ENCODE measurements at places on chromosomes 12 and 14. TPM values are rescaled to one million over a fixed set of nuclear protein-coding genes. Genes with fewer than 3 reads are reported as not detected.

The ABCB9 gene
- total RNA-seq = 4.6 TPM

DNA sequence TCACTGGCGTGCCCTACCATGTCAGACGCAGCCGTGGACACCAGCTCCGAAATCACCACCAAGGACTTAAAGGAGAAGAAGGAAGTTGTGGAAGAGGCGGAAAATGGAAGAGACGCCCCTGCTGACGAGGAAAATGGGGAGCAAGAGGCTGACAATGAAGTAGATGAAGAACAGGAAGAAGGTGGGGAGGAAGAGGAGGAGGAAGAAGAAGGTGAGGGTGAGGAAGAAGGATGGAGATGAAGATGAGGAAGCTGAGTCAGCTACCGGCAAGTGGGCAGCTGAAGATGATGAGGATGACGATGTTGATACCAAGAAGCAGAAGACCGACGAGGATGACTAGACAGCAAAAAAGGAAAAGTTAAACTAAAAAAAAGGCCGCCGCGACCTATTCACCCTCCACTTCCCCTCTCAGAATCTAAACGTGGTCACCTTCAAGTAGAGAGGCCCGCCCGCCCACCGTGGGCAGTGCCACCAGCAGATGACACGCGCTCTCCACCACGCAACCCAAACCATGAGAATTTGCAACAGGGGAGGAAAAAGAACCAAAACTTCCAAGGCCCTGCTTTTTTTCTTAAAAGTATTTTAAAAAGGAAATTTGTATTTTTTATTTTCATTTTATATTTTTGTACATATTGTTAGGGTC lies 13.2 kb downstream of the TRIP11 start:
- no peaks in the 10 kb centered on the region for H3K27me3 ChIP-seq
- H3K4me3 ChIP-seq = no peak overlapping the region
- no peak overlapping the region for H3K27ac ChIP-seq
- no peak for DNase-seq
- H3K4me1 ChIP-seq = no peaks in the 10 kb centered on the region

GRCh38 chr12:94429633-94430032 lies 30.0 kb downstream of the CEP83 start:
- H3K4me1 ChIP-seq = peaks cover 20% of the 10 kb centered on the region
- no peak overlapping the region for H3K4me3 ChIP-seq
- no peak overlapping the region for H3K27ac ChIP-seq
- H3K36me3 ChIP-seq = no peaks in the 10 kb centered on the region
- H3K27me3 ChIP-seq = no peaks in the 10 kb centered on the region

DNA sequence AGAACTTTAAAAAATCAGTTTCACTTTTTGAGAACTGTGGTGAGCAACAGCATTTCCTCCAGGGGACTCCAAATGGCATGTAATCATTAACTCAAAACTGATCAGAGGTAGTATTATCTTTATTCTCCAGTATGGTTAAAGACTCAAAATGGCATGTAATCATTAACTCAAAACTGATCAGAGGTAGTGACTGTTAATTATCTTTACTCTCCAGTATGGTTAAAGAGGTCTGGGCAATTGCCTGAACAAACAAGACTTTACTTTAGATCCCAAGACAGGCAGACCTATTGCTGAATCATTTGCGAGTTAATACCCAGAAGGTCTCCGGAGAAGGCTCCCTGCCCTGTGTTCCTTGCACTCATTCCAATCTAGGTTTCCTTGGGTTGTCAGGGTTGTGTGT lies 6.6 kb upstream of the ACADS start:
- H3K36me3 ChIP-seq = peaks cover 100% of the 10 kb centered on the region
- H3K4me1 ChIP-seq = no peaks in the 10 kb centered on the region
- no peaks in the 10 kb centered on the region for H3K27me3 ChIP-seq
- H3K4me3 ChIP-seq = no peak overlapping the region
- peak overlapping the region; percentile 21 for H3K27ac ChIP-seq
- DNase-seq = no peak

- H3K4me1 ChIP-seq = peaks cover 45% of the 10 kb centered on the region
- H3K27me3 ChIP-seq = no peaks in the 10 kb centered on the region
- no peaks in the 10 kb centered on the region for H3K36me3 ChIP-seq
- H3K27ac ChIP-seq = peak overlapping the region; percentile 59
- no peak for DNase-seq
- no peak overlapping the region for H3K4me3 ChIP-seq
These were observed 18.5 kb upstream of the CD9 start for GRCh38 chr12:6181583-6182278.

DNA sequence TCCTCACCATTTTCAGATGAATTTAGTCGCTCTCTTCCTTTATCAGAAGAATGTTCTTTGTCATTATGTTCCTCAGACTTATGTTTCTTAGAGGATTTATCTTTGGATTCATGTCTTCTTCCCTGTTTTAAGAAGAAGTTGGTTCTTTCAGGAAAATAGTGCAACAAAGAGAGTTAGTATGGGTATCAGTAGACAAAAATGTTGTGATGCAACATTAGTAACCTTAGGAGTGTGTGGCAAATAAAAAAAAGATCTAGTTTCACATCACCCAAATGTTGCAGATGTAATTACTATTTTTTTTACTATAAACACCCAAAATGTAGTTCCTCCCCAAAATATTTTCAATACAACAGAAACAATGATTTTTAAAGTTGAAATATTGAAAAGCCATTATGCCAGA lies 7.8 kb downstream of the RSRC2 start:
- no peak for DNase-seq
- H3K27ac ChIP-seq = no peak overlapping the region
- H3K27me3 ChIP-seq = no peaks in the 10 kb centered on the region
- peaks cover 97% of the 10 kb centered on the region for H3K36me3 ChIP-seq
- H3K4me3 ChIP-seq = no peak overlapping the region

DNA sequence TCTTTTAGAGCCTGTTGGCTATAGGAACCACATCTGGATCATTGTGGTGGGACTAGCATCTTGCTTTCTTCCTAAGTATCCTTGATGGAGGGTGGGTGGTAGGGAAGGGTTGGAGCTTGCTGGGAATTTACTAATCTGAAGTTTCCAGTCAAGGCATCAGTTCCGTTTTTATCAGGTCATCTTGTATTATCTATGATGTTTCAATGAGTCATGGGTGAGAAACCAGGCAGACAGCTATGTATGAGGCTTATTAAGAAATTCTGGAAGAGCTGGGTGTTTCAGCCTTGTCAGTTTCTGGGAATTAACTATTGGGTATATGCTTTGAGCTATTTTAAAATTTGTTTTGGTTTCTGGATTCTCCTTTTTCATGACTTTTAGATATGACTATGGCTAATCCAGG lies 11.3 kb downstream of the TSFM start:
- DNase-seq = no peak
- no peak overlapping the region for H3K4me3 ChIP-seq
- no peak overlapping the region for H3K27ac ChIP-seq
- no peaks in the 10 kb centered on the region for H3K4me1 ChIP-seq
- H3K36me3 ChIP-seq = peaks cover 99% of the 10 kb centered on the region

The LTB4R gene
- total RNA-seq = 1.9 TPM

DNA sequence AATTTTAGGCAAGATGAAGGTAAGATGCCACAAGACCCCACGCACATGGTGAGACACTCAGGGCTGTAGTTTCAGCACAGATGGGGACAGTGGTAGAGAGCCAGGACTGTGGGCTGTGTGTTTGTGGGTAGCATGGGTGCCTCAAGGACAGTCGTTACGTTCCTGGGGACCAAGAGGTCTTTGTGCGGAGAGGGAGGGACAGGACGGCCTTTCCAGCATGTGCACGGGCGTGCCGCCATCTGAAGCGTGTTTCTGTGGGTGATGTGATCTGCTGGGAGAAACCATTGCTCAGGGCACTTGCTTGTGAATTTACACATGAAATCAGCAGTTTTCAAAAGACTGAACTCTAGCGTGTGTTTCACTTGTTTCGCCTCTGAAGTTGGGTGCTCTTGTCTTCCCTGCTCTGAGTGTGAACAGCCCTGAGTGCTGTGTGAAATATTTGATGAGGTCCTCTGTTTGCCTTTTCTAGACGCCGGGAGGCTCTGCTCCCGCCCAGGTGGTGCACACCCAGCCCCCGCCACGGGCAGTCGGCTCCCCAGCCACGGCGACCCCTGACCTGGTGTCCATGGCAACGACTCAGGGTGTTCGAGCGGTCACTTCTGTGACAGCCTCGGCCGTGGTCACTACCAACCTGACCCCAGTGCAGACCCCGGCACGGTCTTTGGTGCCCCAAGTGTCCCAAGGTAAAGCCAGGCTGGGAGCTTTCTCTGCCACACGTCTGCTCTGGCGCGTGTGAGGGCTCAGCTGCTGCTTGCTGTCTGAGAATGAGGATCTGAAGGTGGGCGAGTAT lies 82.3 kb downstream of the DDX51 start:
- H3K27ac ChIP-seq = no peak overlapping the region
- no peaks in the 10 kb centered on the region for H3K4me1 ChIP-seq
- no peaks in the 10 kb centered on the region for H3K27me3 ChIP-seq
- peaks cover 95% of the 10 kb centered on the region for H3K36me3 ChIP-seq
- no peak overlapping the region for H3K4me3 ChIP-seq

- H3K4me3 ChIP-seq = no peak overlapping the region
- no peaks in the 10 kb centered on the region for H3K27me3 ChIP-seq
- no peak for DNase-seq
- H3K27ac ChIP-seq = no peak overlapping the region
- no peaks in the 10 kb centered on the region for H3K36me3 ChIP-seq
- no peaks in the 10 kb centered on the region for H3K4me1 ChIP-seq
These were observed 156.8 kb downstream of the PDZRN4 start for GRCh38 chr12:41344776-41345470.

GRCh38 chr12:6177642-6178358 lies 22.4 kb upstream of the CD9 start:
- DNase-seq = no peak
- H3K36me3 ChIP-seq = no peaks in the 10 kb centered on the region
- no peak overlapping the region for H3K27ac ChIP-seq

DNA sequence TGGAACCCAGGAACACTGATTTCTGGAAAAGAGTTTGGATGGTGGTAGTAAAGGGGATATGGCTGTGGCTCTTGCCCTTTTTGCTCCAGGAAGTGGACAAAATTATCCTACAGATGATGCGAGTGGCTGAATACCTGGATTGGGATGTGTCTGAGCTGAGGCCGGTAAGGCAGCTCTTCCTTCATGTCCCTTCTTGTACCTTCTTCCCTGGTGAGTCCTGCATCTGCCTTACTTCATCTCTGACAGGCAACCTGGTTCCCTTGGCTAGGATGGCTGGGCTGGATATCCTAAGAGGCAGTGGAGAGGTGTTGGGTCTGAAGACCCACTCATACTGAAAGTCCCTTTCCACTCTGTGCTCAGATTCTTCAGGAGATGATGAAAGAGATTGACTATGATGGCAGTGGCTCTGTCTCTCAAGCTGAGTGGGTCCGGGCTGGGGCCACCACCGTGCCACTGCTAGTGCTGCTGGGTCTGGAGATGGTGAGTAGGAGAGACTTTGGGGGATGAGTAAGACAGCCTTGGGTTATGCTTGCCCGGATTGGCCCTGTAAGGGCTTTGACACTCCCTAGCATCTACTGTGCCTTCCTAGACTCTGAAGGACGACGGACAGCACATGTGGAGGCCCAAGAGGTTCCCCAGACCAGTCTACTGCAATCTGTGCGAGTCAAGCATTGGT lies 8.0 kb downstream of the DGKA start:
- DNase-seq = no peak
- H3K4me3 ChIP-seq = no peak overlapping the region

The EML5 gene
- total RNA-seq = 0.71 TPM

The RNU4-1 gene
- not detected for total RNA-seq

The DNAH10 gene
- total RNA-seq = not detected

The COL2A1 gene
- 0.39 TPM for total RNA-seq

The AKAP3 gene
- 3.3 TPM for total RNA-seq

The A2M gene
- total RNA-seq = 359 TPM

DNA sequence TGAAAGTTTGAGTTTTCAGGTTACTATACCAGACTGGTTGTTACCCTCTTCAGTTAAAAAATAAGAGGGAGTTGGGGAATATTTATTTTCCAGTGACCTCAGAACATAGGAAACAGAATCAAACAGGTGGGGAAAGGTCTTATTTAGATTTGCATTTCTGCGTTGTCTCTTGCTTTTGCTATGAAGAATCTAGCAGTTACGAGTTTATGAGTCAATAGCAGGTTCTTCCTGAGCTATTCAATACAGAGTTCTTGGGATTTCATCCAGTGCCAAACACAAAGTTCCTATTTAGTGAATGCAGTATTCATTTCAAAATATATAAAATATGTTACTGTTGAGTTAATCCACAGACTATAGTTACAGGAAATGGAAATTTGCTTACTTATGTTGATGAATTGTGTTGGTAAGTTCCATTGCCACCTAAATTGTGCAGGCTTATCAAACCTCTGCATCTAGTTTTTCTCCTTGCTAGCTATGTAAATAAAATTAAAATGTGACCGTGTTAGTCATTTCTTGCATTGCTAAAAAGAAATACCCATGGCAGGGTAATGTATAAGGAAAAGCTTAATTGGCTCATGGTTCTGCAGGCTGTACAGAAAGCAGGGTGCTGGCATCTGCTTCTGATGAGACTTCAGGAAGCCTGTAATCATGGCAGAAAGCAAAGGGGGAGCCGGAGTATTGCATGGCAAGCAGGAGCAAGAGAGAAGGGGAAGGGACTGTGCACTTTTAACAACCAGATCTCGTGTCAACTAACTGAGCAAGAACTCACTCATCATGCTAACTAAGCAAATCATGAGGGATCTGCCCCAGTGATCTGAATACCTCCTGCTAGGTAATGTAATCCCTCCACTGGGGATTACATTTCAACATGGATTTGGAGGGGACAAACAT lies 110.2 kb downstream of the KTN1 start:
- no peaks in the 10 kb centered on the region for H3K4me1 ChIP-seq
- H3K36me3 ChIP-seq = no peaks in the 10 kb centered on the region
- no peak for DNase-seq
- H3K4me3 ChIP-seq = no peak overlapping the region
- H3K27ac ChIP-seq = no peak overlapping the region

GRCh38 chr12:92702754-92703679 lies at the start of gene PLEKHG7:
Gene PLEKHG7, plus strand, starts transcription at chr12:92702989. Its CDS starts 3,643 bp downstream, at chr12:92706632.
- no peaks in the 10 kb centered on the region for H3K36me3 ChIP-seq
- H3K27me3 ChIP-seq = no peaks in the 10 kb centered on the region
- H3K27ac ChIP-seq = no peak within 1 kb of the TSS
- no peaks in the 10 kb centered on the region for H3K4me1 ChIP-seq
- no peak within 1 kb of the TSS for H3K4me3 ChIP-seq
- no peak for DNase-seq

The EPYC gene
- not detected for total RNA-seq

The SLC10A1 gene
- total RNA-seq = not detected

The HOXC12 gene
- total RNA-seq = not detected

Measured in heart left ventricle (tissue), 16 donors.